Cerebellar nuclear complex (tissue), 1 donor: ENCODE measurements at places on chromosomes 3 and 15.

DNA sequence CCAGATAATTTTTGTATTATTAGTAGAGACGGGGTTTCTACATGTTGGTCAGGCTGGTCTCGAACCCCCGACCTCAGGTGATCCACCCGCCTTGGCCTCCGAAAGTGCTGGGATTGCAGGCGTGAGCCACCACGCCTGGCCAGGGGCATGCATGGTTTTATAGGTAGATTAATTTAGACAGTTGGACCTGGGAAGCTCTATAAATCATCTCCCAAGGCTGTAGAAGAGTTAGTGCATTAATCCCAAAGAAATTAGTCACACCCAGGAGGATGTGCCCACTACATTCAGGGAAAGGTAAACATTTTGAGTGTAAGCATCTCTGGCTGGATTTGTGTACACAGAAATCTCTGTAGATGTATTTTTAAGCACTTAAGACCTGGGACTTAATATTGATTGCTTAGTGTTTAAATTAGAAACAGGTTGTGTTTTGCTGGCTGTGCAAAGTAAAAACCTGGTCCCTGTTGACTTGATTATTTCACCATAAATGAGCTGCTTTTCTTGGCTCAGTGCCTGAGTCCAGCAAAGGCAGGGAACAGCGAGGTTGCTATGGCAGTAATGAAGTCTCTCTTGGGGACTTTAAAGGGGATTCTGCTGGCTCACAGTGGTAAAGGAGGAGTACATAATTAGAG, 19.2 kb downstream of the EXOSC7 start:
- DNase-seq, result no peak

DNA sequence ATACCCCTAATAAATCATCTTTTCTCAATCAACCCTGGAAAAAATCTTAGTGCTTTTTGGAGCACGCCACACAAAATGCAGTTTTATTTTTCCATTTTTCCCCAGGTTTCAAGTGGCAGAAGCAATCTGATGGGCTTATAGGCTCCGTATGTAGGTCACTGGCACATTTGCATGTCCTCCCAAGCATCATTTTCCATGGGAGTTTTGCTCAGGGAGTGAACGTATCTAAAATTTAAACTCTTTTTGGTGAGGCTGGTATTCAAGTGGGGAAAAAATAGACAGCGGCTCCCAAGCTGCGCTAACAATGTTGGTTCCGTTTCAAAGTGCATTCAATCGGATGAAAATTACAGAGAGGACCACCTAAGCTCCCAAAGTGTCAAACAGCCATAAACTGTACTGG, 233.4 kb downstream of the MEX3B start:
- DNase-seq, result no peak

GRCh38 chr3:164048451-164048850, 1029.8 kb downstream of the SI start:
- no peak for DNase-seq

DNA sequence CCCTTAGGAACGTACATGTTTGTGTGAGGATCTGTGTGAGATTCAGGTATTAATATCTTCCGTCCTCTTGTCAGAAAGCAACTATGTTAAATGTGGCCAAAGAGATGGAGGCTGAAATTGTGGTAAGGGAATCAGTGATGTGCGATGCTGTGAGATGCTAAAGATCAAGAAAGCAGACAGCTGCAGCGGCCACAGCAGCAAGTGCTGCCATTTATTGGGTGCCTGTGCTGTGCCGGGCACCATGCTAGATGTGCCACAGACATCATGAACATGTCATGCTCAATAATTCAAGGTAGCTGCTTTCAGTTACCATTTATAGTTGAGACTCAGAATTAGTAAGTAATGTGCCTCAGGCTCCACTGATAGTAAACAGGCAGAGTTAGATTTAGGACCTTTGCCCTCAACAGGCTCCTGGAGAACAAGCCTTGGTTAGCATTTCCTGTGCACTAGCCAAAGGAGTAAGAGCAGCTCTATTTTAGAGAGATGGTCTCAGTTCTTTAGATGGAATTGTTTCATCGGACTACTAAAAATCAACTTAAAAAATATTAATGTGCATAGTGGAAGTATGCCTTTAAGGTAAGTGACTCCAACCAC, 24.9 kb downstream of the LARS2 start:
- DNase-seq, result no peak
